ENCODE measurements at places on chromosomes 7 and 10.
A peak's percentile ranks its signal among the peaks of the same experiment; 100 is the strongest.

- DNase-seq = no peak
Measured at GRCh38 chr7:76165106-76165972, 36.4 kb upstream of the SRRM3 start.

DNA sequence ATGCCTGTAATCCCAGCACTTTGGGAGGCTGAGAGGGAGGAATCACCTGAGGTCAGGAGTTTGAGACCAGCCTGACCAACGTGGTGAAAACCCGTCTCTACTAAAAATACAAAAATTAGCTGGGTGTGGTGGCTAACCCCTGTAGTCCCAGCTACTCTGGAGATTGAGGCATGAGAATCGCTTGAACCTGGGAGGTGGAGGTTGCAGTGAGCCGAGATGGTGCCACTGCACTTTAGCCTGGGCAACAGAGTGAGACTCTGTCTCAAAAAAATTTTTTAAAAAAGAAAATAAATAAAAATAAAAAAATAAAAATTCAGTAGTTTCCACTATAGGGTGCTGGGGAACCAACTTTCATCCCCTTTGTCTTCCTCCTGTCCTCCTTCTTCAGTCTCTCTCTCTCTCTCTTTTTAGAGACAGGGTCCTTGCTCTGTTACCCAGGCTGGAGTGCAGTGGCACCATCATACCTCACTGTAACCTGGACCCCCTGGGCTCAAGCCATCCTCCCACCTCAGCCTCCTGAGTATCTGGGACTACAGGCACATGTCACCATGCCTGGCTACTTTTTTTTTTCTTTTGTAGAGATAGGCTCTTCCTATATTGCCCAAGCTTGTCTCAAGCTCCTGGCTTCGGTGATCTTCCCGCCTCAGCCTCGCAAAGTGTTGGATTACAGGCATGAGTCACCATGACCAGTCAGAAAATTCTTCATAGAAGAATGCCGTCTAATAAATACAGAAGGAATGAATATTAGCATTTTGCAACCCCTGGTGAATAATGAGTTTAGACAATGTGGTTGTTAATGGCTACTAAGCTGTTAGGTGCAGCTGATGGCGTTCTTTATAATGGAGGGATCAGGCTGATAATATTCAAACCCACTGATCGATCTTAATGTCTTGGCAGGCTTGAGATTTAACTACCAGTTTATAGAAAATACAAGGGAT, 20.6 kb downstream of the RBM20 start:
- peak; percentile 88 for DNase-seq

- DNase-seq = no peak
Measured at GRCh38 chr10:16195178-16195769, 241.5 kb upstream of the PTER start.

GRCh38 chr7:99014113-99014985, 129.6 kb downstream of the SMURF1 start:
- no peak for DNase-seq

DNA sequence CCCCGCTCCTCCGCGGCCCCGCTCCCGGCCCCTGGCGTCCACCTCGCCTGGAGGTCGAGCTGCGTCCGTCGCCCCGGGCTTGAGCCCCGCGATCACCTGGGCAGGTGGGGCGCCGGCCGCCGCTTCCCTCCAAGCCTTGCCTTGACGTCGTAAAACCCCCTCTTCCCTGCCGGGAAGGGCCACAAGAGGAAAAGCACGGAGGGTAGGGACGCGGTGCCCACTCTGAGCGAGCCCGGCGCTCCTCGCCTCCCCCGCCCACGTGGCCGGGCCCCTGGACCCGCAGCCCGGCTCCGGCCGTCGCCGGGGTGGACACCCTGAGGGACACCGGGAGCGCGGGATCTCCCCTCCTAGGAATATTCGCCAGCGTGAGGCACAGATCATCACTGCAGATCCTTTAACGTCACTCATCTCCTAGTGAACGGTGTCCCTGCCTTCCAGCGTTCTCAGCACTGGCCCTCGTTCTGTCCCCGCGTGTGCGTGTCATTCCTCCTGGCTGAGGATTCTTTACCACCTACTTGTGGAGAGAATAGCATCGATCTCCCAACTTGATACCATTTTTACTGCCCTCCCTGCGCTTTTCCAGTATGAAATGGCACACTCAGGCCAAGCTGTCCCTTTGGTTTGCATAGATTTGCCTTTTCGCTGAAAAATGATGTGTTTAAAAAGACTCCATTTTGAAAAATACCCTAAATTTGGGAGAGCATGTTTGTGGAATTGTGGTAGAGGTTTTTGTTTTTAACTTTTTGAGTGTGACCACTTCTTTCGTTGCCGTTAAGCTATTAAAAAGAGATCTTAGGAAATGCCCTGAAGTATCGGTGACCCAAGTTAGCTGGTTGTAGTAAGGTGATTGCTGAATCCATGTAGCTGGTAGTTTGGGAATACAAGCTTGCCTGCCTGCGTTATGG, 649 bp downstream of the ACTR3B start:
- DNase-seq = no peak

GRCh38 chr10:53111529-53111928, 338.9 kb upstream of the MBL2 start:
- DNase-seq = peak; percentile 30

GRCh38 chr10:76883596-76883995, 754.0 kb downstream of the KCNMA1 start:
- no peak for DNase-seq

DNA sequence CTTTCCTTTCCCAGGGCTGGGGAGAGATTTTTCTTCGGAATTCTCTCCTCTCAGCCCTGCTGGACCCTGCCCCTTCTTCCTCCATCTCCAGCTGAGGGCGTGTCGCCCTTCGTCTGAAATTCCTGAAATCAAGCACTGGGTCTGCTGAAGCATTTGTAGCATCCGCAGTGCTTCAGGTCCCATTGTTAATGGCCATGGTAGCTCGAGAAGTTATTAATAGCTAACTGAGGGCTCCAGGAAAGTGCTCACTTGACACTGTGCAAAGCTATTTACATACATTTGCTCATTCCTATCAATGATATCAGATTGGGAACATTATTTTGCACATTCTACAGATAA, 515 bp downstream of the FAM149B1 start:
- no peak for DNase-seq

- DNase-seq = peak; percentile 97
Measured at GRCh38 chr7:99267481-99267840, 5.2 kb upstream of the MYH16 start.

DNA sequence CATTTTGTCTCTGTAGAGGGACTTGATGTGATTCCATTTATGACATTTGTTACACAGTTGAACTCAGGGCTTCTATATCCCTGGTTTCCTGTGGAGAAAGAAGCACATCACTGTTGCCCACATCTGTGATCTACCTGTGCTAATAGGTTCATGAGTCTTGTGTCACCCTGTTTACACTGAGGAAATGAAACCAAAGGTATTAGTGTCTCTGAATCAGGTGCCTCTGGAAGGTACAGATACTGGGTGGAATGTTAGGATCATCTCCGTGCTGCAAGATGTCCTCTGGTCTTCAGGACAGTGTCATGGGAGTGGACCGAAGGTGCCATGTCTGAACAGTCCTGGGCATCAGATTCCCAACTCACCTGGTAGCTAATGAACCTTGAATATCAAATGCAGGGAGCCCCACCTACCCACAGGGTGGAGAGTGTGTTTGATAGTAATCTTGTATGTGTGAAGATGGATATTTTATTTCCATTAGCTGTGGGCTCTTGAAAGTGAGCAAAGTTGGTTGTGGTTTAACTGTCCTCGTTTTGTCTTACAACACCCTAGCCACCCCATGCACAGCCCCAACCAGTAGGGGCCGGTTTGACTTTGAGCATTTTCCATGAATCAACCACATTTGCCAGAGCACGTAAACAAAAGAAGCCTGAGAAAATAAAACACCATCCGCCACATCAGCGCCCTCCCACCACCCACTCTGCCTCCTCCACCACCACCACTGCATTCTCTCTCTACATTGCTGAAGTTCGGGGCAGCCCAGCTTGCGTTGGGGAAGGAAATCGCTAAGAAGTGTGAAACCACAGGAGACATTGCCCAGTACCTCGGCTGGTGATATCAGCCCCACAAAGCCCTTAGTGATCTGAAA, 40.7 kb downstream of the TARP start:
- no peak for DNase-seq

- no peak for DNase-seq
Measured at GRCh38 chr7:117819558-117819957, 53.7 kb downstream of the CTTNBP2 start.

- DNase-seq = no peak
Measured at GRCh38 chr10:47423476-47423875, 39.4 kb upstream of the ZNF488 start.

- no peak for DNase-seq
Measured at GRCh38 chr10:75904499-75905283, 473.3 kb downstream of the LRMDA start.

- no peak for DNase-seq
Measured at GRCh38 chr10:9294865-9295264, 1240.4 kb downstream of the GATA3 start.

- no peak for DNase-seq
Measured at GRCh38 chr10:51920672-51921071, 221.3 kb upstream of the CSTF2T start.

GRCh38 chr7:157476201-157476600, 139.4 kb downstream of the DNAJB6 start:
- DNase-seq = no peak

DNA sequence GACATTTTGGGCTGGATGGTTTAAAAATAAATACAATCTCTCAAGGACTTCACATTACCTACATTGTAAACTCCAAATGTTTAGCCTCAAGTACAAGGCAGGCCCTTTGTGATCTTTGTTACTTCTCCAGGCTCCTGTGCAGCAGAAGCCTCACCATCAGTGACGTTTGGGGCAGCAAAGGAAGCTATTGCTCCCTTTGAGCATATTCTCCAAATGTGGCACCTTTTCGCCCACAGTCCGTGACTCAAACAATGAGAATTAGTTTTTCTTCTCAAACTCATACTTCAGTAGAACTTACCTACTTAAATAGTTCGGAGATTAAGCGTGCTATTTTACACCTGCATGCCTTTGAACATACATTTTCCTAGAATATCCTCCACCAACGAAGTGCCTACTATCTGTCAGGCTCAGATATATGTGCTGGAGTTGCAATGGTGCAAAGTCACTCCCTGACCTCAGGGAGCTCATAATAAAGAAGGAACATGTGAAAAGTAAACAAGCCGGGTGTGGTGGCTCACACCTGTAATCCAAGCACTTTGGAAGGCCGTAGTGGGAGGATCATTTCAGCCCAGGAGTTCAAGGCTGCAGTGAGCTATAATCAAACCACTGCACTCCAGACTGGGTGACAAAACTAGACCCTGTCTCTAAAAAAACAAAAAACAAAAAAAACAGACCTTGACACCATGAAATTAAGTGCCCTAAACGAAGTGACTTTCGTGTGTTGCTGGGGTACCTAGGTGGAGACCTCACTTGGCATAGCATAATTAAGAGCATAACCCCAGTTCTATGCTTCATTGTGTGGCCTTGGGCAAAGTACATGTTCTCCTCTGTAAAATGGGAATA, 1.2 kb upstream of the ABCF2 start:
- DNase-seq = no peak

DNA sequence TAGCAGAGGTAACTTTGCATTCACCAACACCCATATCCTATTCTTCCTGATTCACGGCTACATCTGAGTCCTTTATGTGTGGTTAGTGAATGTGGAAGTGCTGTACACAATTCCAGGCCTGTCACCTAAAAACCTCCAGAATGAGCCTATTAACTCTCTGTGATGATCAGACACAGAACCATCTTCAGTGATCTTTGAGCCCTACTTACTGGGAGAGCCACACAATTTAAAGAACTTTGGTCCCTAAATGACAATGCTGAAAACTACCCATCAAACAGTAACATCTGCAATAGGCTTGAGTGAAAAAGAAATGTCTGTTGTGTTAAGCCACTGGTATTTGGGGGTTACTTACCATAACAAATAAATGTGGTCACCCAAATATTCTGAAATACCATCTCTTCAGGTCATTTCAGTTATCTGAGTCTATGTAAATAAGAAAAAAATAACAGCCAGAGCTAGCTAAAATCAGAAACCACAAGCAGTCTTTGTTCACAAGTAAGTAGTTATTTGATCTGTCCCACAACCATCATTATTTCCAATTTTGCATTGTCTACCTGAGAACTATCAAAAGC, 145.7 kb downstream of the HGF start:
- no peak for DNase-seq

GRCh38 chr10:26543567-26544306, 105.6 kb downstream of the APBB1IP start:
- DNase-seq = no peak

DNA sequence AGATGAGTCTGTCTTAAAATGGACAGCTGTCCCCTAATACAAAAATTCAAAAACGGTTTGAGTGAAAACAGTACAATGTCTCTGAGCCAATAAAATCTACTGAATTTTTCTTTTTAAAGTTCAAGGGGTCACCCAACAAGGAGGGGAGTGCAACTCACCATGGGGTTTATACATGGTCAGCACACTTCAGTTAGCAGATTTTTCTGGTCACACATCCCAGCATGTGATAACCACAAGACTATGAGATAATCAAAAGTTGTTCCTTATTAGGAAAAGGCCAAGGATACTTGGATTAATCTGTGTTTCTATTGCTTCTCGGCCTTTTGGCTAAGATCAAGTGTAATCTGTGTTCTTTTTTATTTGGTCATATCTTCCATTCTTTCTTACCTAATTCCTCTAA, 31.6 kb downstream of the ABCB5 start:
- DNase-seq = peak; percentile 11

DNA sequence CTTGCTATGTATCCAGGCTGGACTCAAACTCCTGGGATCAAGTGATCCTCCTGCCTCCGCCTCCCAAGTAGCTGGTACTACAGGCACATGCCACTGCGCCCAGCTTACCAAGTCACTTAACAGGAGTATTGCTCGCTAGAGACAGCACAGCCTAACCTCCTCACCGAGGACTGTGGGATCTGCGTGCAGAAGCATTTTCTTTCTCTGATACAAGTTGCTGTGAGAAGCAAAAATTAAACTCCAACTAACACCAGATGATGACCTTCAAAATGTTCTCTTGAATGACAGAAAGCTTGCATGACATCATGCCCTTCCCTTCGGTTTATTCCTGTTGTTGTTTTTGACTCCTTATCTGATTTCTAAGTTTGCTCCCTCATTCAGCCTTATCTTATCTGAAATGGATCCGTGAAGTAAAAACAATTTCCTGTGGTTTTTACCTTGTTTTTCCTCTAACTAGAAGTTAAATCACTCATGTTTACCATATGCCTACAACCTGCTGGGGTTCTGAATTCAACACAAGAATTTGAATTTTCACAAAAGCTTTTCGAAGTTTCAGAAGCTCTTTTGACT, 94.4 kb upstream of the KIF5B start:
- no peak for DNase-seq

DNA sequence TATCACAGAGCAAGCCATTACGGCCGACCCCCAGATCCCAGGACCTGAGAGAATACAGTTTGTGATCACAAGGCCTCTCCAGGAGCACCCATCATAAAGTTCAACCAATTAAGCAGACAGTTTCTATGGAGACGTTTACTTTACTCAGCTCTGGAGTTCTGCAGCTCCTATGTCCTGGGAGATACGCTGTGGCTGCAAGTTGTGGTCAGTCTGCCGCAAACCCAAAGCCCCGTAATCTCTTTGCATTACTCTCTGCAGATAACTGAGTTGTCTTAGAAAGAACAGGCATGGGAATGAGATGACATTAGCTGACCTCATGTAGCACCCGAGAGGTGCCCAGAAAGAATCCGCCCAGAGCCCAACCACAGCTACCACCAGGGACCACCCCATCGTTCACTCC, 305.1 kb downstream of the FGFR2 start:
- no peak for DNase-seq
